ENCODE measurements at places on chromosomes 11 and 22.

DNA sequence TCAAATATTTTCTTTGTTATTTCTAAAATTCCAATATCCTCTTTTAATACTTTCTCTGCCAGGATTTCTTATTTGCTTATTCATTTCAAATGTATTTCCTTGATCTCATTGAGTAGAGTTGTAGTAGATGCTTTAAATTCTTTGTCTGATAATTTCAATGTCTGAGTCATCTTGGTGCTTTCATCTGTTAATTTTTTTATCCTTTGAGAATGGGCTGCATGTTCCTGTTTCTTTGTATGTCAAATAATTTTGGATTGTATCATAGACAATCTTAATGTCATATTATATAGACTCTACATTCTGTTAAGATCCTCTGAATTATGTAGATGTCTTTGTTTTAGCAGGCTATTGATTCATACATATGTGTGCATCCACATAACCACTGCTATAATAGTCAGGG lies 57.5 kb downstream of the MYEOV start:
- DNase-seq = no peak

DNA sequence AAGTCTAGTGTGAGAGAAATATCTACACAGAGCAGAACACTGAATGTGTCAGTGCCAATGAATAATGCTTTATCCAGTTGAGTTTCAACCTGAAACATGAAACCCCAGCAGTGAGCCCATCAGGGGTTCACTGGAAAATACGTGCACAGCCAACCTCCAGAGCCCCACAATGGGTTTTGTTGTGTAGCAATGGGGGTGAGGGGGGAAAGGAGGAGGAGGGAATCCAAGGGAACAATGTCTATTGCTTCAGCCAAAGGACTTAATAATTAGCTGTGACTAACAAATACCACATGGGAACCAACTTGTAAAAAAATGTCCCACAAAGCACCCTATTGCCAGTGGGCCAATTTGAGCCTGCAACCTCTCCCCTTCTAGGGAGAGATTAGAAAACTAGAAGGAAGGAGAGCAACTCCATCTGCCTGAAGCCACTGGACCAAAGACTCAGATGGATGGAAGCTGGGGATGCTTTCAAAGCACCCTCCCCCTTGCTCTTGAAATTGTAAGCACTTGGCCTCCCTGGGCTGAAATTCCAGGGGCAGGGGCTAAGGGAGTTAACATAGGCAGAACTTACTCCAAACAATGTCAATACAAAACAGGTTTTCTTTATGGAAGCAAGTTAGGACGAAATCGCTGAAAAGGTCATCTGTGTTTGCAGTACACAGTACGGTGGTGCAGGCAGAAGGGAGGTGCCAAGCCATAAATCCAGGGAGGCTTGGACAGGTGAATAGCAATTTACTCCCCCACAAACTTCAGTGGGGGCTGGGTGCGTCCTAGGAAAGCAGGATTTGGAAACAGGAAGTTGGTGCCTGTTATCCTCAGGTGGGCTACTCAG lies 99.8 kb downstream of the ARL14EP start:
- no peak for DNase-seq

- DNase-seq = no peak
Observed at GRCh38 chr11:79417069-79417920, 23.5 kb downstream of the TENM4 start.

DNA sequence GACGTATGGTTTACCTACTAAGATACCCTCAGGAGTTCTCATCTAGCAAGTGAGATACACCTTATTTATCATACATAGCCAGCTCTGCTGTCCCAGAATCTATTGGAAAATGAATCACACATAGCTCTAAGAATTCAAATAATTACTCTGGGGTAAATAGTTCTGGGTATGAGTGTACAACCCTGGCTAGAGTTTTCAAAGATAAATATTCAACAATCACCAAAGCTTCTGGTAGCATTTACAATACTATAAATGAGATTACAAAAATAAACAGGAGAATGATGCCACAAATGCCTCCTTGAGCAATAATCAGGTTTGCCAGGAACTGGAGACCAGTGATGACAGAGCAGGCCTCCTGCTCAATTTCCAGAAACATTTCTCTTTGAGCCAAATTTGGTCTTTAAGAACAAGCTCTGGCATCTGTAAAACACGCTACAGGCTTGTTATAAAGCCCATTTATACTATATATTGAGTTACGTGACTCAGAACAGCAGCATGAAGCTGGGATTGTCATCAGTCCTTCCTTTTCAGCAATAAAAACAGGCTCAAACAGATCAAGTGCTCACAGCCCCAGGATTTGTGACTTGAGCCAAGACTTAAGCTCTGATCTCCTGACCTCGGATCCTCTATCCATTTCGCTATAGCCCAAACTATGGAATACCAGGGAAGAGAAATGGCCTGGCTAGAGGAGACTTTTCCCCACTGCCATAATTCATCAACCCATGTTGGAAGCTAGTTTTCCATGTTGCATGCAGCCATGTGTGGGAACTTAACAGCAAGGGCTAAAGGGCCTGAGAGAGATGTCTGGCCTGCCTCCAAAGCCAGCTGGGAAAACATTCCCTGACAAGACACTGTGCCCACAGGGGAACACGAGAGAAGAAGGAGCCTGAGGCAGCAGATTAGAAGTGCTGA lies 19.7 kb downstream of the RAB30 start:
- DNase-seq = peak; percentile 84

DNA sequence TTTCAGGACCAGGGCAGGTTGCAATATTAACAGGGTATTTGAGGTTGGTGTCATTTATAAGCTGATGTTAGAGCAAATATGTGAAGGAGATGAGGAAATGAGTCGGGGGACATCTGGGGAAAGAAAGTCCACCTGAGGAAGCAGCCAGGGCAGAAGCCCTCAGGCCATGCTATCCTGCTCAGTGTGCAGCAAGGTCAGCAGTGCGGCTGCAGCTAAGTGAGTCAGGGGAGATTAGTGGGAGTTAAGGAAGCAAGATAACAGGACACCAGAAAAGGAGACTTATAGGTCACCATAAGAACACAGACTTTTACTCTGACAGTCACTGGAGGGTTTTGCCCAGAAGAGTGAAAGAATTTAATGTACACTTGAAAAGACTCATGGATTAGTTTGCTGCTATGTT lies 468.9 kb downstream of the NTM start:
- DNase-seq = no peak

DNA sequence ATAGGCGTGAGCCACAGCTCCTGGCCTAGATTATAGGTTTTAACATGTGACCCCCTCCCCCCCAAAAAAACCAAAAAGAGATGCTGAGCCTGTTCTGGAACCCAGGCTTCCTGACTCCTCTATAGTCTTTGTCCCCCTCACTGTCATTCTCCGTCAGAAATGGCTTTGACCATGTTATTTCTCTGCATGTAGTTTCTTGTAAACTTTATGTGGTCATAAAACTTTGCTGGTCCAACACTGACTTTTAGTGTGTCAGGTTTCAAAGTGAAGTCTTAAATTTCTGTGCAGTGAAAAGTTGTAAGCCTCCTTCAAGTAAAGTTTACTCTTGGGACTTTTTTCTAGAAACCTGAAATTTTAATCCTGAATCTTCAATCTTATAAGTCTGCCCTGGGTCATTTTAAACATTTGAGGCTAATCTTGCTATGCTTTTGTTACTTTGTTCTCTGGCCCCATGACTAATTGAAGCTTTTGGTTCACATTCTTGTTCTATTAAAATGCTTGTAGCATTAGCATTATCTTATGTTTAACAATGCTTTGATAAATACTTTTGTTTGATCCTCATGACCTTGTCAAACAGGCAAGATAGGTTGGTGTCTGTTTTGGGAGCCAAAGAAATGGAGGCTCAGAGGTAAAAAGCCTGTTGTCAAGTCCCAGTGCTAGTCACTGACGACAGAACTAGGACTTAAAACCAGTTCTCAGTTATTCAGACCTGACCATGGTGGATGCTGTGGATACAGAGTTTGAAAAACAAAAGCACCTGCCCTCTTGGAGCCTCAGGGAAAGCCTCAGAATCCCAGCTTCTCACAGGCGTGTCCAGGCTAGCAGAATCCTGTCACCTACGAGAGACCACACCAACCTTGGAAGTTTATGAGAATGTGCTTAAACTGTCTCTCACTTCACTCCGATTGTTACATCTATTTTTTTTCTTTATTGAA lies 87.7 kb upstream of the HORMAD2 start:
- no peak for DNase-seq

- no peak for DNase-seq
Observed at GRCh38 chr11:64428693-64429092, 69.7 kb downstream of the RPS6KA4 start.

DNA sequence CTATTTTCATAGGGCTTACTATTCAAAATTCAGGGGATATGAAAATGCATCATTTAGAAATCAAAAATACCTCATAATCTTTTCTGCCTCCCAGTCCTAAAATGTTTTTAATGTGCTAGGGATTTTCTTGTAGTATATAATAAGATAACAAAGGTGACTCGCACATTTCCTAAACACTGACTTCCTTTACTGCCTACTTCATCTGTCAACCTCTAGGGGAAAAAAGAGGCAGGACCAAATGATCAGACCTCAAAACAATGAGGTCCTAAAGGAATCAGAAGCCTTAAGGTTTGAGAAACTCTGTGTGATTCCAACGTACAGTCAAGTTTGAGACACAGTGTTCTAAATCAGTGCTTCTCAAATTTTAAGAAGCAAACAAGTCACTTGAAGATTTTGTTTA lies 56.1 kb upstream of the POU2AF2 start:
- no peak for DNase-seq

DNA sequence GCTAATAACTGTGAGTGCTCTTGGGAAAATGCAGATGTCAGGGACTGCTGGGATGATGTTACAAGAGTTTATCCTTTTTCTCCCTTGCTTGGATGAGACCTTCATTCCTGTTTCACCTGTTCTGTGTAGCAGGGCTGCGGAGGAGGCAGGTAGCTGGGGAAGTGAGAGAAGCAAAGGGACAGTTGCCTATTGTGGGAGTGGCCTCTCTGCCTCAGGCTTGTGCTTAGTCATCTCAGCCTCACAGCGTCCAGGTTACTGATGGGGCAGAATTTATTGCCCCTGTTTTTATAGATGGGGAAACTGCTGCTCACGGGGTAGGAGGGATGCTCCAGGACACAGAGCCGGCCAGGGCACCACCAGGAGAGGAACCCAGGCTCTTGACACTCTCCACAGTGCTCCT lies 1.7 kb downstream of the STX3 start:
- no peak for DNase-seq

DNA sequence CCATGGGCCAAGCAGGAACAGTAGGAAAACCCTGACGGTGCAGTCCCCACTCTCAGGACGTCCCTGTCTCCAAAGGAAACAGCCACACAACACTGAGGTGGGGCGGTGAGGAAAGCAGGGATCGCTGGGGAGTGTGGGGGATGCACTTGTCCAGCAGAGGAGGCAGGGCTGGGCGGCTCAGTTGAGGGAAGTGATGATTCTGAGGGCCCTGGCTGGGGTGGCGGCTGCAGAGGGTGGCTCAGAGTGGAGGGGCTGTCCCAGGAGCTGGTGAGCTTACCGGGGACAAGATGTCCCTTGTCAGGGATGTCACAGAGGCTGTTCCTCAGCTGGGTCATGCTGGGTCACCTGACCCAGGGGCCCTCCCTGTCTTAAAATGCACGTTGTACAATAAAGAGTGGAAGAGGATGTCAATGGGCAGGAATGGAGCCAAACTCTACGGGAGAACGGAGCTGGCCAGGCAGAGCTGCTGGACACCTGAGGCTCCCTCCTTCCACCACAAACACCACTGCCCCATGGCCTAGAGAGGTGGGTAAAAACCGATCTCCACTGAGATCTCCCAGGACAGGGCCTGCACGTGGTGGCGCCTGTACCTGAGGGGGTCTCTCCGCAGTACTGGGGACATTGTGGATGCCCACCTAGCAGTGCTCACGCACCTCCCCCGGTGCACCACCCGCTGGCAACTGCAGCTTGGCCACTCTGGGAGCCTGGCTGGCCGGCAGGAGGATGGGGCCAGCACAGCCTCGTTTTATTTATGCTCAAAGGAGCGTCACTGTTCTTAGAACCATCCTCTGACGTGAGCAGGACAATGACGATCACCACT lies 9.7 kb upstream of the EFCAB6 start:
- no peak for DNase-seq

- no peak for DNase-seq
Observed at GRCh38 chr11:68076371-68077042, 37.7 kb downstream of the TCIRG1 start.

GRCh38 chr11:32231909-32232493 lies 141.1 kb downstream of the RCN1 start:
- DNase-seq = no peak

DNA sequence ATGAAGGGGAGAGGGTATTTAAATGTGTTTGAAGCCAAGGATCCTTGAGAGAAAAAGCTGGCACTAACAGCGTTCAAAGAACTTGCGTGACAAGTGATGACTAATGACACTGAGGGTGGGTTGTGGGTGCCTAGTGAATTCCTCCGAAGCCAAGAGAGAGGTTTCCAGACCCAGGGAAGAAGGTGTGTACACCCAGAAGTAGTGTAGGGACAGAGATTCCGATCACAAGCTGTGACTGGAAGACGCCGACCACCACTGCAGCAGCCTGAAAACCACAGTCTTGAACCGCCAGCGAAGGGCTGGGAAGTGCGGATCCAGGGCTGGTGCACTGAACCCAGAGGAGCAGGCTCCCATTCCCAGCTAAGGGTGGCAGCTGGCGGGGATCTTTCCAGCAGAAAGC lies 9.5 kb downstream of the PPARA start:
- no peak for DNase-seq

DNA sequence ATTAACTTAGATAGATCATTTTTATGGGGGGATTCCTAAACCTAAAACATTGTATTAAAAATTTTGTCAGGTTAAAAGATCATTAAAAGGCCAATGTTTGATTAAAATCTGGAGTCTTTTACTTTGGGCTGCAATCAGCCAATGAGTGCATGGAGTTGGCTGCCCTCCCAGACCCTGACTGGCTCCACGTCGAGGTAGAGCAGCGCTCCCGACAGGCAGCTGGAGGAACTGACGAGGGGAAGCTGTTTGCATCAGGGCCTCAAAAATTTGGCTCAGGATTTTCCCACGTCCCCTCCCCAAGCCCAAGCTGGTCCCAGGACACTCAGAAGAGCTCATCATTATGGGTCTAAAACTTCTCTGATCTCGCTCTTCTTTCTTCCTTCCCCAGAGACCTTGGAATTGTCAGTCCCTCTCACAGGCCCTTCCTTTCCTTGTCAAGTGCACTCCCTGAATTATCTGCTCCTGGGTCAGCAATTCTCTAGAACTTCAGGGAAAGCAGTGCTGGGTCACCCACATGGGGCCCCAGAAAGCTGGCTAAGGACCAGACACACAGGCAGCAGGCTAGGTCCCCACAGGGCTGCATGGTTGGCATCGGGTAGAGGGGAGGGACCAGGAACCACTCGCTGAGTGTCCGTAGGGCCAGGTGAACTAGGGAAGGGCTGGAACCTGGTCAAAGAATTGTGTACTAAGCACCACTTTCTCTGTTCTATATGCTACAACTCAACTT lies 119.6 kb upstream of the IGLL5 start:
- no peak for DNase-seq

DNA sequence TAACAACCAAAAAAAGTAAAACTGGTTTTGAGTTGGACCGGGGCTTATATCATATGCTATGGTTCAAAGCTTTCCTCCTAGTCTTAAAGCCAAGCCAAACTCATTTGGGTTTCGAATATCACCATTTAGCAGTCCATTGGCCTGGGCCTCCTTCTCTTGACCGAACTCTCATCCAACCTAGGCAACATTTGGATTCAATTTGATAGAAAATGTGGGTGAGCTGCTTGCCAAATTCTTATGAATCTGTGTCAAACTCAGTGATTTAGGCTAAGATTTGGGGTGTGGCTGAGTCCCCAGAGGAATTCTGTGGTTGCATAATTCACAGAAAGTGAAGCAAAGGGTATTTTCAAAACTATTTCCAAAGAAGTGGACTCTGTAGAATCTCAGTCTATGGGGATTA lies 83.7 kb downstream of the BLID start:
- DNase-seq = no peak

Data from Panc1 (cell line).